T1000 (cell line): ENCODE measurements at places on chromosomes 5 and 9.

- DNase-seq: no peak
These were observed 653.6 kb upstream of the ITGA1 start for GRCh38 chr5:52134013-52134650.

- DNase-seq: no peak
These were observed 17.6 kb upstream of the VDAC1 start for GRCh38 chr5:134022333-134022732.

DNA sequence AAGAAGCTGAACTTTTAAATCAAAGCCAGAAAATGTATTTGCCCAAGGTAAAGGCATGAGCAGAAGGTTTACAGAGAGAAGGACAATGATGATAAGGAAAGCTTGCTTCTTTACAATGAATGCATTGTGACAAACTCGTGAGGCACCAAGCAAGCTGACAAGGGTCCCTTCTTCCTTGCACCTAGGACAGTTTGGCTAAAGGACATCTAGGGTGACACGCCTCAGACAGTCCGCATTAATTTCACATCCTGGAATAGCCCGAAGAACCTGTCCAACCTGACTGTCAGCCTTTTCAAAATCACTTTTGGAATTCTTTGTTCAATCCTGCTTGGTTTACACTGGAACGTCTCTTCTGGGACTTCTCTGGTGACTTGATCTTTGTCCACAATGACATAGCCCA, 146.4 kb upstream of the MAP3K1 start:
- DNase-seq: no peak

DNA sequence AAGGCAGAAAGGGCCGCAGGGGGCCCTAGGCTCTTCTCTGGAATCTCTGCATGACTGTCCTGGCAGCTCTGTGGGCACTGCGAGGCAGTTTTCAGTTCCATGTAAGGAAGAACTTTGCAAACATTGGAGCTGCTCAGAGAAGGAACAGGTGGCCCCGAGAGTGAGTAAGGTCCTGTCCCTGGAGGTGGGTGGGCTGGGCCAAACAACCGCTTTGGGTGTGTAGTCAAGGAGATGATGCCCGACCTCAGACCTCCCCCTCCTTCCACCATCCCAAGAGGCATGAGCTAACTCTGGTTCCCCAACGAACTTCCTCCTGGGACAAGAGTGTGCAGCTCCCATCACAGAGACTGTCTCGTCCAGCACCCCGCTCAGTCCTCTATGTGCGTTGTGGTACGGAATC, 20.5 kb downstream of the CSF1R start:
- peak; percentile 22 for DNase-seq

GRCh38 chr9:16705111-16705604, 165.3 kb downstream of the BNC2 start:
- peak; percentile 85 for DNase-seq

- DNase-seq: peak; percentile 20
These were observed 178.8 kb downstream of the SPOCK1 start for GRCh38 chr5:137320056-137321045.

- DNase-seq: no peak
These were observed 307.7 kb downstream of the ADGRV1 start for GRCh38 chr5:90866333-90866732.

DNA sequence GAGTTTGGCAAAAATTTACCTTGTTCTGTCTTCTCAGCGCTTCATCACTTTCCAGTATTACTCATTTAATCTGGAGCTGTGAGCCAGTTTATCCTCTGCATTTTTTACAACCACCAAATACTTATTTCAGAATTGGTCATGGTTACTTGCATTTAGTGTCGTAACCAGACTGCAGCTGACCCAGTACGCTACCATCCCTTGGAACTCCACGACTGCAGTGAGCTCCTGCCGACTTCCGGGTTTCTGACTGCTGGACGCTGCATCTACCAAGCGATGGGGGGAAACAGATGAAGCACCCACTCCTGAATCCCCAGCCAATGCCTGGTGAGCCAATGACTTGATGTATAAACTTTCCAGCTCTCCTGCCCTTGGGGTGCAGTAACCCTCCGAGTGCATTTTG, 174.4 kb upstream of the PRLR start:
- no peak for DNase-seq

DNA sequence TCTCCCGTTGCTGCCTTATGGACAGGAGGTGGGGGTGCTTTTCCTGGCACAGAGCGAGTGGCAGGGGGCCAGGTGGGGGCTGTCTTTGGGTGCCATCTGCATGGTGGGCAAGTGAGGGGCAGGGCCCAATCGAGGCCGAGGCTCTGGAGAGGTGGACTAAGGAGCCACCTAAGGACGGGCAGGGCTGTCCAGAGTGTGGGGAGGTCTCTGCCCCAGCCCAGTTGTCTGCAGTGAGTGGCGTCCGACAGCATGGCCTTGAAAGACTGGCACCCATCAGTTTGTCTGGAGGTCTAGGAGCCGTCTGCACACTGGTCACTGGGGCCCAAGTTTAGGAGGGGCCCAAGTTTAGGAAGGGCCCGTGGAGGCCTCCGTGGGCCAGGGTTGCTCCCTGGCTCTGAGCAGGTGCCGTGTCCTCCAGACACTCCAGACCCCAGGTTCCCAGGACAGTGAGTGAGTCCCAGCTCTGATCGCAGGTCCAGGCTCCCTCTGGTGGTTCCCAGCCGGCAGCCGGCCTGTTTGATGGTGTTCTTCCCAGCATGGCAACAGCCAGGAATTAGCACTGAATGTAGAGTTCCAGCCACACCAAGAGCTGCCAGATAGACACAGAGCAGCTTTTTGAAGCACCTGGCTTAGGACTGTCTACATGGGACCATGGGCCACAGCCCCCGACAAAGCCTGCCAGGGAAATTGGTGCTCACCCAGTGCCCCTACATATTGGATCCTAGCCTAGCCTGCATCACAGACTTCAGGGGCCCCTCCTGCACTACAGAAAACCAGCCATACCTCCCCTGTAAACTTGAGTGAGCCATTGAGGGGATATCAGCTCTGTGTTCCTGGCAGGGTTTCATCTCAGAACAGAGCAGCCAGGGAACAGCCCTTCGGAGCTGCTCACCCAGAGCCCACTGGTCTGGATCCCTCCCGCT, 120.9 kb downstream of the WNK2 start:
- DNase-seq: no peak

DNA sequence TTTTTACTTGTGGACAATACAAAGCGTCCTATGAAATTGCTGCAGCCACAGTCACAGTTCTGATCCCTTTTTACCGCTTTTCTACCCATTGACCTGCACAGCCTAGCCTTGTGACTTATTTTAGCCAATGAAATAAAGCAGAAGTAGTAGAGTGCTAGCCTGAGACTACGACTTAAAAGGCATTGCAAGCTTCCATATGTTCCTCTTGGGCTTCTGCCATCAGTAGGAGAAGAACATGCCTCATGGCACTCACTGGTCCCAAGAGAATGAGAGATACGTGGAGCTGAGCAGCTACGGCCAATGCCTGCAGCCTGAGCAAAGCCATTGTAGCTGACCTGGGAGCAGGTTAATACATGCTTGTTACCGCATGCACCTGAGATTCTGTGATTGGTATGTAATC, 416.6 kb upstream of the CLINT1 start:
- DNase-seq: no peak

- no peak for DNase-seq
These were observed 156.0 kb downstream of the SEC61B start for GRCh38 chr9:99377790-99378775.

- DNase-seq: peak; percentile 57
These were observed 1.6 kb downstream of the TMEM245 start for GRCh38 chr9:109117856-109118807.

- no peak for DNase-seq
These were observed 54.0 kb upstream of the FST start for GRCh38 chr5:53426512-53426830.

- DNase-seq: no peak
These were observed 536.5 kb downstream of the CDK5RAP2 start for GRCh38 chr9:120043448-120043847.

DNA sequence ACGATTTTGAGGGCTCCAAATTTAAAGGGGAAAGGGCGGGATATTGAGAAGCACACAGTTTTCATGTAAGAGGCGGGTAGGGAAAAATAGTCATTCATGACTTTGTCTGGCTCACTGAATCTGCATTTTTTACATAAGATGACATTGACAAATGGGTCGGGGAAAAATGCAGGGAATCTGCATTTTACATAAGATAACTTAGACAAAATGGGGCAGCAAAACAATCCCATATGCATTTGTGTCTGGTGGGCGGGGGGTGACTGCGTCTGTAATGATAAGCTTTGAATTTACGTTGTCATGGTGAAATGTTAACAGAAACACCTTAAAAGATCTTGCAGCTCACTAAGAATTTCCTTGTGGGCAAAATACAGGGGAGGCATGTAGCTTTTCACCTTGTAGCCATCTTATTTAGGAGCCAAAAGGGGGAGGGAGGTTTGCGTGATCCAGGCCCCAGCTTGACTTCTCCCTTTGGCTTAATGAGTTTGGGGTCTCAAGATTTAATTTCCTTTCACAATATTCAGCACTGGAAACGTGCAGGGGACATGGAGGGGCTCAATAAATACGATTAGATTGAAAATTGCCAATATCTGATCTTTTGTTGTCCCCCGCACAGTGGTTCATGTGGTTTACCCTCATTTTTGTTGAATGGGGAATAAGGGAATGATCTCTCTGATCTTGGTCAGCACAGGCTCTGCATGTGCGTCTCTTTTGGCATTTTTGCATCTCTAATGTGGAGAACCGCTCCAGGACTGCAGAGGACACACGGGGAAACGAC, 41.1 kb upstream of the GADD45G start:
- no peak for DNase-seq

- peak; percentile 80 for DNase-seq
These were observed 136.5 kb upstream of the ABCA1 start for GRCh38 chr9:105064248-105065097.

- no peak for DNase-seq
These were observed 65.3 kb upstream of the MYO10 start for GRCh38 chr5:17001428-17001827.

- no peak for DNase-seq
These were observed 137.9 kb downstream of the GABBR2 start for GRCh38 chr9:98570663-98571440.

DNA sequence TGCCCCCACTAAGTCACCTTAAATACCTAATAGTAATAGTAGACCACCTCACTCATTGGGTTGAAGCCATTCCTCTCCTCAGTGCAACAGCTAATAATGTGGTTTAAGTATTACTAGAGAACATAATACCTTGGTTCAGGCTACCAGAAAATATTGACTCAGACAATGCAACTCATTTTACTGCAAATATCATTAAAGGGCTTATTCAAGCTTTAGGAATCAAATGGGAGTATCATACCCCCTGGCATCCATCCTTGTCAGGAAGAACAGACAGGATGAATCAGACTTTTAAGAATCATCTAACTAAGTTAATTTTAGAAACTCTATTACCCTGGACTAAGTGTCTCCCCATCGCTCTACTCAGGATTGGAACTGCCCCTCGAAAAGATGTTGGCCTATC, 6.8 kb upstream of the RNF180 start:
- no peak for DNase-seq

- DNase-seq: no peak
These were observed 202.7 kb downstream of the ATP10B start for GRCh38 chr5:160649304-160649703.

DNA sequence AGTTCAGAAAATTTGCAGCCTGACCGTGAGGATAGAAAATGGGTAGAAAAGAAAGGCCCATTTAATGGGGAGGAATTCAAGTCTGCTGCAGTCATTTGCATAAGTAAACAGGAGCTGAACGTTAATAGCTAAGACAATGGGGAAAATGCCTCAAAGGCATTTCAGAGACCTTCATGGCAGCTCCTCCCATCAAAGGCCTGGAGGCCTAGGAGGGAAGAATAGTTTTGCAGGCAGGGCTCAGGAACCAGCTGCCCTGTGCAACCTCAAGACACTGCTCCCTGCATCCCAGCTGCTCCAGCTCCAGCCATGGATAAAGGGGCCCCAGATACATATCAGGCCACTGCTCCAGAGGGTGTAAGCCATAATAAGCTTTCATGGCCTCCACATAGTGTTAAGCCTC, 32.2 kb upstream of the CDH18 start:
- DNase-seq: no peak

GRCh38 chr5:6457592-6457991, 8.9 kb downstream of the UBE2QL1 start:
- DNase-seq: no peak

GRCh38 chr5:178674334-178674733, 47.5 kb upstream of the CLK4 start:
- DNase-seq: no peak

GRCh38 chr9:105246656-105247173, 2.3 kb downstream of the SLC44A1 start:
- no peak for DNase-seq

DNA sequence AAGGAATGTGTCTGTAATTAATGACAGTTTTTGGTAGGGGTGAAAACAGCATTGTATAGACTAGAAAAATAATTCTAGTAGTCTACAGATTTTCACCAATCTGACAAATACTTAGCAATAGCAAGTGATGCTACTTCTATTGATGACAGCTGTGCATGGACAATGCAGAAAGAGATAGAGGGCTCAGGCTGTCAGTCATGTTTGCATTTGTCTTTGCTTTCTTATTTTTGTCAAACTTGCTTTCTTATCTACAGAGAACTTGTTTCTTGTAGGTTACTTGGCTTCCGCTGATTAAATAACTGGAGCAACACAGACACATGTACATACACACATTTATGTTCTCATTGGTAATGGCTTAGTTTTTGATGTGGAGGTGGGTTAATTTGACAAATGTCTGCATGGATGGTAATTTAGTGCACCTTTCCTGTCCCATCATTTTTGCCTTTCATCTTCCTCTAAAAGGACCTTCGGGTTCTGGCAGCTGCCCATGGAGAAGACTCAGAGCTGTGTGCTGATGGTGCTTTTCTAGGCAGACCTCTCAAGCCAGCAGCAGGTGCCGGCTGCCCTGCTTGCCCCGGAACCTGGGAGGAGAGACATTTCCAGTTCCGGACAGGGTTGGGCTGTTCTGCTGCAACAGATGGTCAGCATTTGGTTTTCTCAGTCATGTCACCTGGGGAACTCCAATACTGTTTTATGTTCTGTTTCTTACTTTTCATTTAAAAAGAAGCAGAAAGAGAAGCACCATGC, 28.8 kb downstream of the CAMK4 start:
- no peak for DNase-seq

DNA sequence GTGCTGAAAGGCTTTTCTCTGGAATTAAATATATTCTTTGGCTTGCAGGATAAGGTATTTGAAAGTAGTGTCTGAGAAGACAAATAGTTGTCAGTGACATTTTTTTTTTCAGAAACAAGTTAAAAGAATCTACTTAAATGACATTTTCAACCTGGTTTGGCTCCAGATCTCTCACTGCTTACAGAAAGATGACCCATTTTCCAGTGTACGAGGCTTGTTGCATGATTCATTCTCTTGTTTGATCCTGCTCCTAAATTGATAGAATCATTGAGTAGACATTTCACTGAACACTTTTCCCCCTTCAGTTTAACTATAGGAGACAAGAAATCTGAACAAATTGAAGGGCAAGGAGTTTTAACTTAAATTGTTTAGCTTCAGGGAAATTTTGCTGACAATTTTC, 546.1 kb downstream of the ZNF608 start:
- no peak for DNase-seq

DNA sequence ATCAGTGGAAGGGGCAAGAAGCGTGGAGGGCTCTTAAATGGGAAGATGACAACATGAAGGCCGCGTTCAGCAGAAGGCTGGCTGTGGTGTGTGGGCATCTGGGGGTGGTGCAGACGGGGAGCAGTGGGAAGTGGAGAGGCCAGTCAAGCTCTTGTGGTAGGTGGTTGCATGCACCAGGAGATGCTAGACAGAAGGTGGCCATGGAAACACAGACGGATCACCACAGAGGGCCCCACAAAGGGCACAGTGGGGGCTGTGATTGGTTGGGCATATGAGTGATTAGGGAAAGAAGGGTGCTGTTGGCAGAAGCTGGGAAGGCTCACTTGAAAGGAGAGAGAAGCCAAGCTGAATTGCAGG, 14.7 kb downstream of the MTMR12 start:
- no peak for DNase-seq
